ENCODE measurements at places on chromosomes 5 and 9.
A peak's percentile ranks its signal among the peaks of the same experiment; 100 is the strongest.

DNA sequence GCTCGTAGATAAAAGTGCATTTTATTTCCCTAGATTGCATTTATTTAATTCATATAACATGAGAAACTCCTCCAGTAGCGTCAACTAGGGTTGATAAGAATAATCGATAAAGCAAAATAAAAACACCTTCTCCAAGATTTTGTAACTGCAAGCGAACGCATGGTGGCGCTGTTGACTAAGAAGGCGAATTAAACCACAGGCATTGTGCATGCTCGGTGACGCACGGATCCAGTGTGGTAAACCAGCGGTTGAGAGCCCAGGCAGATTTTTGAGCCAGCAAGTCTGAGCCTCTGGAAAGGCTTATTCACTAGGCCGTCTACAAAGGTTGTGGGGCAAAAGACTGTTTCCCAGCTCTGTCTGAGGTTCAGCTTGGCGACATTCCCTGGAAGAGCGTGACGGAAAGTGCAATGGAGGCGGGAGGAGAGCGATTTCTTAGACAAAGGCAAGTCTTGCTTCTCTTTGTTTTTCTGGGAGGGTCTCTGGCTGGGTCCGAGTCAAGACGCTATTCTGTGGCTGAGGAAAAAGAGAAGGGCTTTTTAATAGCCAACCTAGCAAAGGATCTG, at the start of gene PCDHB3:
TSS of gene PCDHB3 (plus strand) at position 231 of the 563 bp plus-strand sequence. CDS start at position 408, 177 bp downstream.
- peak; percentile 9 for DNase-seq

GRCh38 chr5:56185768-56186311, 47.3 kb downstream of the ANKRD55 start:
- DNase-seq: no peak

DNA sequence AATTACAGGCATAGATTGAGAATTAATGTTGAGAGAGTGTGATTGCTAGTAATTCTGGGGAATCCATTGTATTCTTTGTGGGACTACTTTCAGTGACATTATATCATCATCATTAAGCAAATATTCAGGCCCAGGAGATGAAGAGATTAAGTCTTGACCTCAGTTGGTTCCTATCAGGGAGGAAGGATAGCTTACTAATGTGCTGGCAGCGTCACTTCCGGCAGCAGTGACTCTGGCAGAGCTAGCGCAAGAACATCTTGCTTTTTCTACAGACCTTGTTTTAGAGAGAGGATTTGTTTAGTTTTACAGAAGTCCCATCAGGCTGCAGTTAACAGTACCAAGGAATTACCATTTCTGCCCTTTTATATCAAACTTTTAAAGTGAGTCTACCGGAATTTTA, 20.3 kb downstream of the OSTF1 start:
- DNase-seq: no peak

GRCh38 chr5:20959347-20959746, 971.3 kb upstream of the CDH18 start:
- no peak for DNase-seq

GRCh38 chr5:24492229-24492628, 152.5 kb downstream of the CDH10 start:
- no peak for DNase-seq

DNA sequence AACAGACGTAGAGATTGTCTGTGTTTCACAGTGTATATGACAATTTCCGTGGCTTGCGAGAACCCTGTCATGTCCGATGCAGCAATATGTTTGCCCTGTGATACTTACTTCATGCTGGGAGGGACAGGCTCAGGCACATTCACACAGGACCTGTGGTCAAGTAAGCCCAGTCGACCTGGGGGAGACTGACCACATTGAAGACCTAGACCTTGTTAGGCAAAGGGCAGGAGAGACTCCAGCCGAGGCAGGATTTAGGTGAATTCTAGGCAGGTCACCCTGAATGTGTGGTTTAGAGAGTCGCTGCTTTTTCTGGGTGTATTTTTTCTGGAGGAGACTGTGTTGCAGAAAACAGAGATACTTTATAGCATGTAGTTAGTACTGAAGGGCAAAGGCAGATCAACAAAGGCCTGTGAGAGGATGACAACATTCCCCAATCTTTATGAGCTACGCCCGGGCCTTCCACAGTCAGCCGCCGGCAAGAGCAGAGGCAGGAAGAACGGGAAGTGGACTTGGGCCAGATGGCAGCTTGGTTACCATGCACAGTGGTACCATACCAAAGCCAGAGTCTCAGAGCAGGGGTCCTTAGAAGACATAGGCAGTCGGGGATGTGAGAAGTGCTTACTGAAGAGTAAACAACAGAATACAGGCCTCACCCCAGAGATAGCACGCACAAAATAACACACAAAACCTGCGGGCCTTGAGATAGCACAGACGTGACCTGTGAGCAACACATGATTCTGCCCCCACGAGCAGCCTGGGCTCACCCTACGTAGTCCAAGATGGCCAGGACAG, 220.7 kb downstream of the CACNA1B start:
- no peak for DNase-seq

- DNase-seq: no peak
Observed at GRCh38 chr5:173717959-173718358, 101.5 kb upstream of the BOD1 start.

All from activated CD4-positive, alpha-beta T cell treated with anti-CD3 and anti-CD28 coated beads, Interleukin-2, amount 50 U/mL, for 1 hour (primary cell).